ENCODE measurements at places on chromosomes 16 and 17.

- DNase-seq = no peak
Observed at GRCh38 chr17:35313875-35314409, 59.5 kb downstream of the SLFN11 start.

GRCh38 chr17:65297916-65298315 is 160.7 kb downstream of the RGS9 start:
- no peak for DNase-seq

GRCh38 chr16:1338855-1339675 is 5.6 kb downstream of the BAIAP3 start:
- DNase-seq = no peak

DNA sequence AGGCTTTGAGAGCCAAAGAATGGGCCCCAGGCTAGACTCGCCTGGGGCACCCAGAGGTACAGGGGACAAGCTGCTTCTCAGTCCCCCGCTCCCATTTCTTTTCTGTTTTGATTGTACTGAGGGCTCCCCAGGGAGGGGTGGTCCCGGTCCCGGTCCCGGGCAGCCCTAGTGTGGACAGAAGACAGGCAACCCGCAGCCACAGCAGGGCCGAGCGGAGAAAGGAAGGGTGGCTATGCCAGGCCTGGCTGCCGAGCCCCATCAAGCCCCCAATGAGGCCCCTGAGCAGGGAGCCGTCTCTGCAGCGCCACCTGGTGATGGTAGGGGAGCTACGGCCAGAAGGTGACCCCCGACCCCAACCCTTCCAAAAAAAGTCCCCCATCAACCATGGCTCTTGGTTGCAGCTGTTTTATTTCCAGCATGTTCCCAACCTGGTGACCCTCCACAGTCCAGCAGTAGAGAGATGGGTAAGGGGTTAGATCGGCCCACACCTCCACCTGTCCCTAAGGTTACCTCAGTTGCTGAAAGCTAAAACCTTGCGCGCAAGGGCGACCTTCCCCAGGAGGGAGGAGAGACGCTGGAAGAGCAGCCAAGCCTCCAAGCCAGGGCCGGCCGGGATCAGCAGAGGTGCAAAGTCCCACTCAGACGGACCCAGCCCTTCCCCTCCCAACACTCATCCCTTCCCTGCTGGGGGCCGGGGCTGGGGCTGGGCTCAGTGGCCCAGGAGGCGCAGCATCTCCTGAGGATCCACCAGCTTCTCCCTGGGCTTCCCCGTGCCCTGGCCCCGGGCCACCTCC is 2.6 kb upstream of the GRIN2C start:
- DNase-seq = peak; percentile 51

- no peak for DNase-seq
Observed at GRCh38 chr17:72343911-72344310, 223.1 kb downstream of the SOX9 start.

DNA sequence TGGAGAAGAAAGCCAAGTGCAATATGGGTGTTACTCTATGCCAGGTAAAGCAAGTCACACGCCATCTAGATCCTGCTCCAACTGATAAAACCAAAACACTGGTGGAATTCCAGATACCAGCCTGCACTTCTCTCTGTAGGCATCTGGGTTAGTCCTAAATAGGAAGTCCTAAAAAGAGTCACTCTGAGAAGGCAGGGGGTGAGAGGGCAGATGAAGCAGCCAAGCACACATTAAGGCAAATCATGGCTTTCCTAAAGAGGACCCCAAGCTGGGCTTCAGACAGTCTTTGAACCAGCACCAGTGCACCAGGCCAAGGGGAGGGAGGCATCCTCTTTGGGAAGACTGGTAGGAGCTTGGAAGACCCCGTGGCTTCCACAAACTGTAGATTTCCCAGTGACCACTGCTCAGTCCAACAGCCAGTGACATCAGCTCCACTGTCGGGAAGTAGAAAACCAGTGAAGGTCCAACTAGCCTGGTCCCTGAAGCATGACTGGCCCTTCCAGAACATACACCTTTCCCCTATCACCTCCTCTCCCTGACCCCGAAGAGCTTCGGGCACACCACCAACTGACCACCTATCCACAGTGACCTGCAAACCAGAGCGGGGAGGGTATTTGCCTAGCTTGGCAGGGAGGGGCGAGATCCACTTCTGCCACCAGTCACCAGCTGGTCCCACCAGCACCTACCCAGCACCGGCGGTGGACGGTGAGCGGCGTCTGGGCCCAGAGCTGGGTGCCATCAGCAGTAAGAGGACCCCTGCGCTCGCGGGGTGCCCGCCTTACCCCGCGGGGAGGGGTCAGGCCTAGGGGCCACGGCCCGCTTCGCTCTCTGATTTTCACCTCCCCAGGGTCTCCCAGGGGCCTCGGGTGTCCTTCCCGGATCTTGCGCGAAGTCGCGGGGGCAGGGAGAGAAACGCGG is 1.0 kb downstream of the LITAF start:
- no peak for DNase-seq

GRCh38 chr17:50916026-50916707 is 50.0 kb upstream of the TOB1 start:
- no peak for DNase-seq

DNA sequence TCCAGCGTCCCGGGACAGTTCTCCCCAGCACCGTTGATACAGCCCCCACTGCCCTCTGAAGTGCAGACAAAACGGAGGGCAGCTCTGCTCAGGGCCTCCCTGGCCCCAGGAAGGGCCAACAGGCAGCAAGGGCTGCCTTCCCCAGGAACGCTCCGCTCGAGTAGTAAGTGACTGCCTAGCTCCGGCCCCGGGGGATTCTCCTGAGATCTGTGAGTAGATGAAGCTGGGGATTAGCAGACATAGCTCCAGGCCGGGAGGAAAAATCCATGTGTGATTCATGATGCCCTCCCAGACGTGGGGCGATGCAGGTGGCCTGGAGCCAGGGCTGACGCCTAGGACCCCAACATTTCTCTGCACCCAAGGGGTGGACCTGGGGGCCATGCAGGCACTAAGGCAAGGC is 85.3 kb downstream of the ENGASE start:
- no peak for DNase-seq

DNA sequence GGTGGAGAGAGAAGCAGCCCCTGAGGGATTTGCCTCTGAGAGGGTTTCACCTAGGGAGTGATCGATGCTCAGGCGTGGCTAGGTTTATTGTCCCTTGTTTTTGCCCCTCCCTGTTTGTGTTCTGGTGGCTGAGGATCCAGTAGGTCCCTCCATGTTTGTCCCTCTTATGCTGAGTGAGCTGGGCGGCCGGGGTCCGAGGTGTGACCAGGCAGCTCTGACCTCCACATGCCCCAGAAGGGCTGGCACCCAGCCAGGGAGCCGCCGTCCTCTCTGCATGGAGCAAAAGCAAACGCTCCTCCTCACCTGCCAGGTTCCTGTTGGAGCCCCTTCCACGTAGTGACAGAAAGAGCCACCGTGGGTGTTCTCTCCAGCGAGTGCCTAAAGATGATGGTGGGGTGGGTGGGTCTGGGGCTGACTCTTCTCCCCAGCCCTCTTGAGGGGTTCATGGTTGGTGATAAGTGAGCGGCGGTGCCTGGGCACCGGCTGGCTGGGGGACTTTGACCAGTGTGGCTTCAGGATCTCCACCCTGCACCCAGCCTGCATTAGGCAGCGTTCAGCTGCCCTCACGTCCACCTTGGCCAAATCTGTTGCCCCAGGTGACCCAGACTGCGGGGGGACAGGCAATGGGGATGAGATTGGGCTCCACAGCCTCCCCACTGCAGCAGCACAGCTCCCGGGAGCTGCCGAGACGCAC is 14.1 kb upstream of the NUDT16L1 start:
- no peak for DNase-seq

DNA sequence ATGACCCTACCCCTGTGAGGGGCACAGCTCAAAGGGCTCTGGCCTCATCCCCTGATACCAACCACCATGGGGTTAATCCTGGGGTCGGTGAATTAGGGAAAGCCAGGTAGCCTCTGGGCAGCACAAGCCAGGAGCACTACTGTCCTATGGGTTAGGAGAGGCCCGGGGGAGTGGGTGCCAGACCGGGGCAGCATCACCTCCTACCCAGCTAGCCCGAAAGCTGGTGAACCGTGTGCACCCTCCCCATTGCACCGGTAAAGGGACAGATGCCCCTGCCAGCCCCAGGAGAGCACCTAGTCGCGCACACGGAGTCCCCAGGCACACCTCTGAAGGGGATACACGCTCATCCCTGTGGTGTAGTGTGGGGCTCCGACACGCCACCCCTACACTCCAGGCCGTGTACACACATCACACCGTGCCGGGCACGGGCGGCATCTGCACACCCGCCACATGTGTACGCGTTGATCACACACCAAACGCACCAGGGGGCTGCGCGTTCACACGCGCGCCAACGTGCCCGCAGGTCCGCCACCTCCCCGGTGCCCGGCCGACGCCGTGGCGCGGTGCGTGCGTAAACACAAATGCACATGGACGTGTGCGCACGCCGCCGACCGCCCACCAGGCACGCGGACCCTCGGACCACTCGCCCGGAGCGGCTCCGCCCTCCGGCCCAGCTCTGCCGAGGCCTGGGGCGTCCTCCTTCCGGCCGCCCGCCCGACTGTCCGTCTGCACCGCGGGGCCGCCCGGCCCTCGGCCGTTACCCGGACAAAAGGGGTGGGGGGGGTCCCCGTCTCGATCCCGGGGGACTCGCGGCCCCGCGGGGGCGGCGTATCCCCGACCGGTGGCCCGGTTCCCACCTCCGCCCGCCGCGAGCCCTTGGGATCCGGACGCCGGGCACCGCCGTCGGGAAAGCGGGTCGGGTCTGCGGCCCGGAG is 785 bp downstream of the UBALD1 start:
- DNase-seq = no peak

GRCh38 chr17:11899537-11899942 is 97.7 kb downstream of the ZNF18 start:
- no peak for DNase-seq

- no peak for DNase-seq
Observed at GRCh38 chr17:1294157-1294717, 14.8 kb downstream of the TRARG1 start.

- DNase-seq = no peak
Observed at GRCh38 chr17:30532871-30533270, 55.7 kb downstream of the GOSR1 start.

DNA sequence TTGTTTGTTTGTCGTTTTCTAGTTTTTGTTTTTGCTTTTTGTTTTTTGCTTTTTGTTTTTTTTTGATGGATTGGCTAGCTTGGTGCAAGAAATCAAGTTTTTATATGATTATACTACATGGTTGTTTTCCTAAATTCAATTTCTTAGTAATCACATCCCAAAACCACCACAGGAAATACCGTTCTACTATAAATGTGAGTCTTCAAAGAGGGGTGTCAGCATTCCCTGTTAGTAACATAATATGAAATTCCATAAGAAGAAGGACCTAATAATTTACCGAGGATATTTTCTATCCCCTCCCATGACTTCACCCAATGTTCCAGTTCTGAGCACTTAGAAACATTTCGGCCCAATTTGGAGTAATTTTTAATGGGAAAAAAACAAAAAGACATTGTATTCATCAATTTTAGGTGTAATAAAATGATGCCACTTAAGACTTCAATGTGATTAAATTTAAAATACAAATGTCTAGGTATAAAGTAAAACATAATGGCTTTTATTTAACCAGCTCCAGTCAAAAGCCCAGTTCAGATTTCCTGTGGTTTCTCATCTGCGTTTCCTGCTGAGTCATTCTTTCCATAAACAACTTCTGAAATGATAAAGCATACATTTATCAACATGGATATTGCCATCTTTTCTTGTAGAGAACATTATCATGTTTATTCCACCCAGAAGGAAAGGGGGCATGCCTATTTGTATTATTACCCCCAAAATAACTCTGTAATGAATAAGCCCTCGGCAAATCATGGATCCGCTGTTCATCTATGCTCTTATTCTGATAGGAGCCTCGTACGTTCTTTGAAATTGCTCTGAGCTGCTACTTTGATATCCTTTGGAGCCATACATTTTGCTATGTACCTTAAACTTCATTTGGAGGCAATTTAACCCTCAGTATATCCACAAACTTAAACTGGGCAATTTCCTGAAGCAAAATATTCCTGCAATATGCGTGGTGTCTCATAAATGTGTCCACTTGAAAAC is 28.1 kb downstream of the HSBP1 start:
- no peak for DNase-seq

DNA sequence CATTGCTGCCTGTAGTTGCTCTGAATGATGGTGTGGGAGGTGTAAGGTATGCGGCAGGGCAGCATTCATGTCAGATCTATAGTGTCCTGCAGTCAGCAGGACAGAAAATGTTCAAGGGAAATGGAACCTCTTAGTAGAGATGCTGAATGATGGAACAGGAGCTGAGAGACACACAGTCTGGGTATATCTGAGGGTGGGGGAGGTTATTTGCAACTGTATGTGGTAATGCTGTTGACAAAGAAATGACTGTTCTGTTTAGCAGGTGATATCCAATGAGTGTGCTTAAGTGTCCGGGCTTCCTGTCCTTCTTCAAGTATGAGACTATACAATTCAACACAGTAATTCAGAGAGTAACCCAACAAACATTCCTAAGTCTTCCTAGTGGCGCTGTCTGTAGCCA is 46.6 kb downstream of the STH start:
- no peak for DNase-seq

DNA sequence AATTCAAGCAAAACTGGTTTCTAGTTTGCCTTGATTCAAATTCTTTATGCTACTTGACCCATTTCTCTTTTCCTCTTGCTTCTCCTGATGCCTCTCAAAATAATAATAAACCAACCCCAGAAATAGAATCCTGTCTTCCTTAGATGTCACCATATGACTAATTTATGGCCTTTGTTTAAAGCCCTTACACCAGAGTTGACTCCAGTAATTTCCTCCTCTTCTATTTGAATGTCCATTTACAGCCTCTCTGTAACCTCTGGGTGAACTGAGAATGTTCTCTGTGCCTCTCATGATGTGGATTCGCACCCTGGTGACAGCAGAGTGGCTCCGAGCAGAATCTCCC is 31.5 kb downstream of the ZFHX3 start:
- no peak for DNase-seq

DNA sequence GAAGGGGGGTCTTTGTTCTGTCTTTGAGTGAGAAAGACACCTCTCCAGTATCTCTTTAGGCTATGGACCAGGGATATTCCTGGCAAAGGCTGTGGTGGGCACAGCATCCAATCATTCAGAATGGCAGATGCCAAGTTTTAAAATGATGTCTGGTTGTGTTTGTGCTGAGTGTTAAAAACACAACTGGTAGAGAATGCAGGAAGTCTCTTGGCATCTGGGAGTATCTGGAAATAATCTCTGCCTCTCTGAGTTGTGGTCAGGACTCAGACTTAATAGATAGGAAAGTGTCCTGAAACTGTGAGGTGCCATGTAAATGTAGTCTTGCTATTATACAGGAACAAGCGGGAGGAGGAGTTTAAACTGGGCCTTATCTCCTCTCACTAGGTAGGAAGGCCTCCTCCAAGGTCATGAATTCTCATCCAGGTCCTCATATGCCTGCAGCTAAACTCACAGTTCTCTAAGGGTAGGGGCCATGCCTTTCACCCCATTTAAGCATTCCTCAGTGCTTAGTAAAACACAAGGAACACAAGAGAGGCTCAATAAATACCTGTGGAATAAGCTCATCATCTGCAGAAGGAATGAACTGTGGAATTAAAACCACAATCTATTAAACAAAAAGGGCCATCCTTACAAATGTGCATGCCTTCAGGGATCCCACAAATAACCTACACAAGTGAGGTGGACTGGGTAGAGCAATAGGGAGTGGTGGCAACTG is 317.6 kb downstream of the CBLN1 start:
- DNase-seq = no peak

GRCh38 chr17:81057079-81057730 is 22.3 kb downstream of the BAIAP2 start:
- DNase-seq = no peak
